ENCODE measurements at places on chromosomes 5 and 9.

DNA sequence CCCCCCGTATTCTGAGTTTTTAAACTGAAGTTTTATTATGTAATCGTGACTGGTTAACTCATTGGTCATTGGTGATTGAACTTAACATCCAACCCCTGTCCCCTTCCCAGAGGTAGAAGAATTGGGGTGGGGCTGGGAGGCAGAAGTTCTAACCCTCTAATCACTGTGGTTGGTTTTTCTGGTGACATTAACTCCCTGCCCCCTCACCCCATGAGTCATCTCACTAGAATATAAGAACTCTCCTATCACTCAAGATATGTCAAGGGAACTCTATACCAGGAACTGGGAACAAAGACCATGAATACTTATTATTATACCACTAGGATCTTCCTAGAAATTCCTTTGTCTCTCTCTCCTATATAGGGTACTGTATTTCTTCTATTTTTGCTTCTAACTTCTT is 52.3 kb upstream of the CAVIN4 start:
- no peak overlapping the region for H3K4me3 ChIP-seq
- H3K27ac ChIP-seq, result no peak overlapping the region
- DNase-seq, result no peak
- H3K27me3 ChIP-seq, result no peaks in the 10 kb centered on the region
- H3K4me1 ChIP-seq, result no peaks in the 10 kb centered on the region

DNA sequence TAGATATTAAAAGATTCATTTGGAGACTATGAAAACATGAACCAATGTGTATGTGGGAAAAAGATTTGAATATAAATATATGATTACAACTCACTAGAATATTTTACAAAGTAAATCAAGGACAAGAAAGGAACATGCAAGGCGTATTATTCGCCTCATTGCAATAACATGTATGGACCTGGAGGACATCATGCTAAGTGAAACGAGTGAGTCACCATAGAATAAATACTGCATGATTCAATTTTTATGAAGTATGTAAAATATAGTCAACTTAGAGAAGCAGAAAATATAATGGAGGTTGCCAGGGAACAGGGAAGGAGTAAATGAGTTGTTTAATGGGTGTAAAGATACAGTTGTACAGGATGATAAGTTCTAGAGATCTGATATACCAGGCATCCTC is 4.9 kb downstream of the TXNDC8 start:
- H3K27me3 ChIP-seq, result no peaks in the 10 kb centered on the region
- H3K4me3 ChIP-seq, result no peak overlapping the region
- H3K36me3 ChIP-seq, result no peaks in the 10 kb centered on the region
- H3K27ac ChIP-seq, result no peak overlapping the region

- H3K4me1 ChIP-seq, result no peaks in the 10 kb centered on the region
- H3K36me3 ChIP-seq, result no peaks in the 10 kb centered on the region
- DNase-seq, result no peak
- H3K27me3 ChIP-seq, result no peaks in the 10 kb centered on the region
- no peak overlapping the region for H3K27ac ChIP-seq
- H3K4me3 ChIP-seq, result no peak overlapping the region
Measured at GRCh38 chr5:122295138-122295537, 16.9 kb upstream of the SNCAIP start.

DNA sequence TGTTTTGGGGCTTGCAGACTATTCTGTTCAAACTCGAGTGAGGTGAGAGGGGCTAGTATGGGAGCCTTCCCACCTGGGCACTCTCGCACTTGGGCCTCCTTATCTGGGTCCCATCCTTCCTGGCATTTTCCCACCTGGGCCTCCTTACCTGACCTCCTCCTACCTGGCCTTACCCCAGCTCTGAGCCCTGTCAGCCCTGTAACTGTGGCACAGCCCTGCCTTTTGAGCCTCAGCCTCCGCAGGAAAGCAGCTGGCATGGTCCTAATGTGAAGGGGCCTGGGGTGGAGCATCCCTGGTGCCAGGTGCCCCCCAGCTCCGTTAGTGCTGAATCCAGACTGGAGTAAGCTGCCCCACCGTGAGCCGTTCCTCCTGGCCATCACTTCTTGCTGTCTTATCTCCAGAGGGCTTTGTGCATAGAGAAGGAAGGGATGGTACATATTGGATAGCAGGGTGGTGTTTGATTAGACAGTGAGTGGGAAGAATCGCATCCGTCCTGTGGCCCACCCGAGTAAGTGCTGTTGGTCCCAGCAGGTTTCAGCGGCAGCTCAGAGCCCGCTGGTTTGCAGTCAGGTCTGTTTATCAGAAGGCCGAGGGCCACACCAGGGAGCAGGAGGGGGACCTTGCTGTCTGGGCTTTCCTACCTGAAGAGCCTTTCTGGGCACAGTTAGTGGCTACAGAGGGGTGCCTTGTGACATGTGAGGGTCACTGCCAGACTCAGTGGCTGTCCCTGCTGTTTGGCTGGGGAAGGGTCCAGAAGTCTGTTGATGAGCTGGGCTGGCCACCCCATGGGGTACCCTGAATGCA is 76.5 kb downstream of the WNK2 start:
- no peaks in the 10 kb centered on the region for H3K36me3 ChIP-seq
- no peak overlapping the region for H3K4me3 ChIP-seq
- DNase-seq, result no peak
- no peaks in the 10 kb centered on the region for H3K27me3 ChIP-seq
- H3K4me1 ChIP-seq, result no peaks in the 10 kb centered on the region

- no peaks in the 10 kb centered on the region for H3K27me3 ChIP-seq
- H3K36me3 ChIP-seq, result no peaks in the 10 kb centered on the region
Measured at GRCh38 chr9:108478431-108479332, 377.1 kb downstream of the ACTL7B start.

Measured in keratinocyte (primary cell).